ENCODE measurements at places on chromosomes 7 and 10.
A peak's percentile ranks its signal among the peaks of the same experiment; 100 is the strongest.

DNA sequence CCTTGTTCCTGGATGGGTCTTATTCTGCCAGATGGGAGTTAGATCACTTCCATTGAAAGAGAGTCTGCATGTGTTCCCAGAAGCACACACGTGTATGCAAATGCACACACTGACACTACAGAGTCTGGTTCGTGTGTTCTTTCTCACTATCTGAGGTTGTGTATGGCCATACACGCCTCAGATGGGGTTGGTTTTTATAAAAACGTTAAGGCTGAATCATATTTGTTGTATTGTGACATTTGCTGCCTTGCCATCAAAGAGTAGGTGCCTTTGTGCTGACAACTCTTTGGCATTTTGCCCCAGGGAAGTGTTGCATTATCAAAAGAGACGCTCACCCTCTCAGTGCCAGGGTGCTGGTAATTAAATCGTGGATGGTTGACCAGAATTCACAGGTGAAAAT, 37.7 kb upstream of the HDAC9 start:
- DNase-seq: no peak

GRCh38 chr10:110864662-110865140, 7.0 kb upstream of the PDCD4 start:
- no peak for DNase-seq

DNA sequence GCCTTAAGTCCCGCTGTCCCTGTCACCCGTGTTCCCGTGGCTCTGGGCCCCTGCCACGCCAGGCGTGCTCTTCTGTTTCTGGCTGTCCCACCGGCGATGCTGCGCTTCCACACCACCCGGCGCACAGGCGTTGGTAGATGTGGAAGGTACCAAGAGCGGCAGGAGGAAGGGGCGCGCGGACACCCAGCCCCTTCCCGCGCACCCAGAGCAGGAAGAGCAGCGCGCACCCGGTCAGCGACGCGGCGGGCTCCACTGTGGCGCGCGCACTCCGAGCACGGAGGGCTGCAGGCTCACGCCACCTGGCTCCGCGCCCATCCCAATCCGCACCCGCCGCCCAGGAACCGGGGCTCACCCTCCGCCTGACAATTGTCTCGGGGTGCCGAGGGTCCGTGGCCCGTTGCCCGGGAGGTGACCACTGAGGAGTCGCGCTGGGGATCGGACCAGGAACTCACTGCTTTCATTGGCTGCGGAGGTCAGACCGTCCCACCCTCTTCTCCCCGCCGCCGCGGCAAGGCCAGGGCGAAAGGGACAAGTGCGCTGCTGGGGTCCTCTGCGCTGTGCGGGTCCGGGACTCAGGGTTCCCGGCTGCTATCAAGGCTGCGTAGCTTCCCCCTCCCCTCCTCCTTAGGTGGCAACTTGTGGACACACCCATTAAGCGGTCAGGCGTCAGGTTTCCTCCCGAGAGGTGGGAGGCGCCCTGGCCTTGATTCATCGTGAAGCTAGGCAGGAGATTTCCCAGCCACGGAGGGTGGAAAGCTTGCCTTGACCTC, 121.6 kb upstream of the ZNF92 start:
- DNase-seq: no peak

DNA sequence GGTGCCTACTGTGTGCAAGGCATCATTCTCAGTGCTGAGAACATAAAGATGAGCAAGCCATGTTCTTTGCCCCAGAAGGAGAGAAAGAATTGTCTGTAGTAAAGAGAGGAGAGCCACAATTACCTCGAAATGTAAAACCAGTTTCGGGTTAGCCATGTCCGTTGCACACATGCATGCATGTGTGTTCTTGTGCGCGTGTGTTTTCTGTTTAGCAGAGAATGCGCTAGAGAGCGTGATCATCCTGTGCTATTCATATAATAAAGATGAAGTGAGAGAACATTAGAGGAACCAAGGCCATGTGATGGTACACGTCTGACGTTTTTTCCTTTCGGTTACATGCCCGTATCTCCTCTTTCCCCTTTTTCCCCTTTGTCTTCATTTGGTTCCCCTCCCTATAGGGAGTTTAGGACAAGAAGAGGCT, 158.2 kb downstream of the CELF2 start:
- DNase-seq: no peak

GRCh38 chr7:152870106-152870693, 110.6 kb downstream of the ACTR3B start:
- DNase-seq: no peak

GRCh38 chr7:85479918-85480643, 293.2 kb upstream of the SEMA3D start:
- DNase-seq: no peak

DNA sequence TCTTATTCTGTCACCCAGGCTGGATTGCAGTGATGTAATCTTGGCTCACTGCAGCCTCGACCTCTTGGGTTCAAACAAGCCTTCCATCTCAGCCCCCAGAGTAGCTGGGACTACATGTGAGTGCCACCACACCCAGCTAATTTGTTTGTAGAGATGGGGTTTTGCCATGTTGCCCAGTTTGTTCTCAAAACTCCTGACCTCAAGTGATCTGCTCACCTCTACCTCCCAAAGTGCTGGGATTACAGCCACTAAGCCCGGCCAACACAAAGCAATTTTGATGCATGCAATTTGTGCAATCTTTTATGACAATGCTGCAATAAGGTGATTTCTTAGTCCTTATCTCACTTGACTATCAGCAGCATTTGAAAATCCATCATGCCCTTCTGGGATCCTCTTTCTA, 333.1 kb downstream of the FRMD4A start:
- no peak for DNase-seq

- DNase-seq: no peak
These were observed 484.4 kb downstream of the SORCS1 start for GRCh38 chr10:106680061-106680460.

GRCh38 chr10:83648201-83648600, 491.1 kb upstream of the GHITM start:
- no peak for DNase-seq

GRCh38 chr10:106832846-106833245, 331.7 kb downstream of the SORCS1 start:
- DNase-seq: no peak

DNA sequence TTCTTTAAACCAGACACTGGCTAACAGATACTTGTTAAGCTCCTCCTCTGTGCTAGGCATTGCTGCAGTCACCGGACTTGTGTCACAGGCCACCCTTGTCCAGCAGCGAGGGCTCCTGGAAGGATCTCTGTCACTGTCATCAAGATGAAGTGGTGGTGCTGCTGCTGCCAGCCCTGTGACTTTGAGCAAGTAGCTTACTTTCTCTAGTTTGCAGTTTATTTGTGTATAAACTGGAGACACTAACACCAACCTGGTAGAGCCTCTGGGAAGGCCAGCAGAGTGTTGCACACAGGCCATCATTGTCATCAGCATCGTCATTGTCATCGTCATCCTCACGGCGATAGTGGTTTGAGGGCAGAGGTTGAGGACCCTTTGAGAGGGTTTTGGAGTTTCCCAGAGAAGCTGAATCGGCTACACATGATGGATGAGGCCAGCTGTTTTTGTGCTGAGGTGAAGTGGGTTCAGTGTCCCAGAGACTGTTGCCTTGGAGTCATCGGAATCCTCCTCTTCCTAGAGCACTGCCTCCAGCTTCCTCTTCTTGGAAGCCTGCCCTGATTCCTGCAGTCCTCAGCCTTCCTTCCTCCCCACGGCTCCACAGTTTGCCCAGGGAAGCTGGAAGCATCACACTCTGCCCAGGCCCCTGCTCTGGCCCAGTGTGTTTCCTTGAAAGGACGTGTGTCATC, 128.4 kb downstream of the GRK5 start:
- DNase-seq: no peak

DNA sequence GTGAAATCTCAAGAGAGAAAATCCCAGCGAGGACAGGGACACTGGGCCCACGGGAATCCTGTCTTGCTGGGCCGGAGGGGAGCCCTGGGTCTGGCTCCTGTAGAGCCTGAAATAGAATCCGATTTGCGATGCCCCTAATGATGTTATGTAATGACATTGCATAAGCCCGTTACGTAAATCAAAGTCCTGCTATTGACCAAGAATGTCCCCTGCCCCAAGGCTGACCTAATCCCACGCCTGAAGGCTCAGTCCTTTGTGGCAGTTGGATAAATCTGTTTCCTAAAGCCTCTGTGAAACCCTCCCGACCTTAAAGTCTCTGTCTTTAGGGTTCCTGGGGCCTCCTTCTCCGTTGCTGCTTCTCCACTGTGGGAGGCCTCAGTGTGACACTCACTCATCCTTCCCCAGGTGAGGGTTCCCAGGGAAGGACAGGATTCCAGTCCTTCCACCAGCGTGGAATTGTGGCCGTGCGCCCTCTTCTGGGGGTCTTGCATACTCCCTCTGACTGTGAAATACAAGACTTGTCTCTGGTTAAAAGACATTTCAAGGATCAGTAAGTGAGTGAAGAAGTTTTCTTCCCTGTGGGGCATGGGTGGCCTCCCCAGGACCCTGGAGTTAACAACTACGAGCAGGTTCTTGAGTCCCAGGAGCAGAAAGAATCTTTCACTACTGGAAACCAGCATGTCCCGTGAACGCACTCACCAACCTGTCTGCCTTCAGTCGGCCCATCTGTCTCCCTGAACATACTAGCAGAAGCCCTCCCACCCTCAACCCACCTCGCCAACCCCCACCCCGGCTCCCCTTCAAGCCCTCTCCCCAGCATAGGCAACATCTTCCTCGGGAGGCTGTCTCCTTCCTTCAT, 19.8 kb downstream of the ZNF467 start:
- DNase-seq: no peak

GRCh38 chr7:40937879-40938278, 765.0 kb downstream of the INHBA start:
- DNase-seq: no peak

DNA sequence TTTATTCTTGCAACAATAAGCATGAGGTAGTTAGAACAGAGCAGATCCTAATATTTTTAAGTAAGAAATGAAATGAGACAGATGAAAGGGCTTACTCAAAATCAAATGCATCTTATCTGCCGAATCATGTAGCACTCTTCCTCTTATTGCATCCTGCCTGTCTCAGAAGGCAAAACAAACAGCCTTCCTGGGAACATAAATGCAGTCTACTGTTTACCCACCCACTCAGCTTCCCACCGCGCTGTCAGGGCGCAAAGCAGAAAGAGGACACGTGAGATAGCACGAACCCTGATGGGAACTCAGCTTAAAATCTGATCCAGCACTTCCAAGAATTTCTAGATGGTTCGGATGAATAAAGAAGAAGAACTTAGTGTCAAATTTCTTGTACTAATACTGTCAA, 114.4 kb upstream of the CDK1 start:
- peak; percentile 46 for DNase-seq

DNA sequence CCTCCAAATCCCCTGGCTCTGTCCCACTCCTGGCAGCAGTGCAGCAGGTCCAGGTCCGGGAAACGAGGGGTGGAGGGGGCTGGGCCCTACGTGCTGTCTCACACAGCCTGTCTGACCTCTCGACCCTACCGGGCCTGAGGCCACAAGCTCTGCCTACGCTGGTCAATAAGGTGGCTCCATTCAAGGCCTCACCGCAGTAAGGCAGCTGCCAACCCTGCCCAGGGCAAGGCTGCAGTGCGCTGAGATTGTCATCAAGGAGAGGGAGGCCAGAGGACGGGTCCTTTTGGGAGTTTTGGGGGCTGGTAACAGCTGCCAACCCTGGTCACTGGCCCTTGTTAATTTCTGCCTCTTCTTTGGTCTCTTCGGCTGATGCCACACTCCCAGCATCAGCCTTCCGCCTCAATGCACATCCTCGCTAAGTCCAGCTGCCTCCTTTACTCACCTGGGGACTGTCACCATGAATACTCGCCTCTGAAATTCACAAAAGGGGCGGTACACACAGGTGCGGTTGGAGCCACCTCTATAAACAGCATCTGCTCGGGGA, 3.5 kb downstream of the EPO start:
- no peak for DNase-seq

GRCh38 chr10:21015851-21016250, 118.7 kb upstream of the NEBL start:
- no peak for DNase-seq

DNA sequence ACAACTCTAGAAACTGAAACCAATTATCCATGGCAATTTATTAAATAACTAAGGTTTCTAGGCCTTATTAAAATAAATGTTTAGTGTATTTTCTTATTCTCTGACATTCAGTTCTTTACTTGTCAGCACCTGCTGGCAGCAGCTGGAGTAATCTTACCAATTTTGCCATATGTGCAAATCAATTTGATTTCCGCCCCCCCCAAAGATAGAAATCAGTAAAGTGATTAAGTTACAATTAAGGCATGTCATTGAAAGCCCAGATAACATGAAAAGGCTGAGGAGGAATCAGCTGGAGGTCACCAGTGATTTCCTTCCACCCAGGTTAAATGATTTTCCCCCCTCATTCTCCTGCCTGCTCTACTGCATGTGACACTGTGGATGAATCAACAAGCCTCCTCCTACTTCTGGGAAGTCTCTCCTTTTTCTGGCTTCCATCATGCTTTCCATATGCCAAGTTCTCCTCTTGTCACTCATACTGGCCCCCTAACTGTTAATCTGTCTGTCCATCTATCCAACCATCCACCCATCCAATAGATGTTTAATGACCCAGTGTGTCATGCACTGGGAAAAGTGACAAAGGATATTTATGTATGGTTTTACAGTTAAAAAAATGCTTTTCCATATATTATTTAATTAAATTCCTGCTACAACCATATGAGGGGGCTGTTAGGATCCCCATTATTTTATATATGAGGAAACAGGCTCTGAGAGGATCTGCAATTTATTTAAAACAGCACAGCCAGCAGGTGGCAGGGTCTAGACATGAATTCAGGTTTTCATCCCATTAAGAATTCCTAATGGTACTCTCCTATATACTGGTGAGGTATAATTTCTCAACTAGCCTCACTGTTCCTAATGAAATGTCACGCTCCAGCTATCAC, 116.5 kb downstream of the ATXN7L1 start:
- DNase-seq: peak; percentile 51

GRCh38 chr10:103455235-103455634, 3.1 kb upstream of the CALHM2 start:
- no peak for DNase-seq

DNA sequence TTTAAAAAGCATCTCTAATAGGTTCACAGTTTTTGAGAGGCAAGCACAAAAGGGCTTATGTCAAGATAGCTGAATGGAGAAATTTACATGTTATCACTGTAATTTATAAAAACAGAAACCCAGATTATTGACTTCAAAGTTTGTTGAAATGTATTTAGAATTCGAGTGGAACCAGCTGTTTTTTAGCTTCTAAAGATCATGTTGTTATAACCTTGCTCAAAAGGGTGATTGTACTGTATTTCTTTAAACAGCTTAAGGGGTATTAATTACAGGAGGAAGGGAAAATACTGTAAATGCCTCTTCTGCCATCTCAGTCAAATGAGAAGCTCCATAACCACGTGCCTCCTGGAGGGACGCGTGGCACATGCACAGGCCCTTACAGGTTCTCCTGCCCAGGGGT, 156.2 kb upstream of the MGMT start:
- no peak for DNase-seq

- no peak for DNase-seq
These were observed 539.9 kb downstream of the DNAJB6 start for GRCh38 chr7:157876469-157877285.

GRCh38 chr7:48505051-48505450, 333.8 kb downstream of the ABCA13 start:
- no peak for DNase-seq

- DNase-seq: no peak
These were observed 88.0 kb upstream of the PRSS58 start for GRCh38 chr7:142345811-142346210.

Measured in smooth muscle cell of the brain vasculature (primary cell).